Stimulated activated CD8-positive, alpha-beta memory T cell treated with anti-CD3 and anti-CD28 coated beads, Interleukin-2, amount 100 ng/mL, for 1 hour (primary cell): ENCODE measurements at places on chromosomes 2 and 18.

GRCh38 chr2:115460008-115460407 lies 1017.6 kb downstream of the DPP10 start:
- no peak for DNase-seq

DNA sequence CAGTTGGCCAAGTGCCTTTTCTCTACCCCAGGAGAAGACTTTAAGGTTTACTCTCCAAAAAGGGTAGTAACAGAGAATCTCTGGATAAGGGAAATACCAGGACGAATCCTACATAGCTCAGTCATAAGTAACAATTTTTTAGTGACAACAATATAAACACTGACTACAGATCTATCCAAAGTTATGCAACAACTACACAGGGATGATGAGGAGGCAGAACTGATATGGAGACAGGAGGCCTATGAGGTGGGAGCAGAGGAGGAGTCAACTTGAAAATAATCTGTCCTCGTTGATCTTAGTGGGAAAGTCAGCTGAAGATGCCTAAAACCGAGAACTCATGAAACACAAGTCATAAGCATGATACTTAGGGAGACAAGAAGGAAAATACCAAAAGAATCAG lies 40.2 kb downstream of the SLC35F5 start:
- DNase-seq: no peak

- DNase-seq: no peak
These were observed 91.9 kb upstream of the KLHL29 start for GRCh38 chr2:23293063-23293462.

DNA sequence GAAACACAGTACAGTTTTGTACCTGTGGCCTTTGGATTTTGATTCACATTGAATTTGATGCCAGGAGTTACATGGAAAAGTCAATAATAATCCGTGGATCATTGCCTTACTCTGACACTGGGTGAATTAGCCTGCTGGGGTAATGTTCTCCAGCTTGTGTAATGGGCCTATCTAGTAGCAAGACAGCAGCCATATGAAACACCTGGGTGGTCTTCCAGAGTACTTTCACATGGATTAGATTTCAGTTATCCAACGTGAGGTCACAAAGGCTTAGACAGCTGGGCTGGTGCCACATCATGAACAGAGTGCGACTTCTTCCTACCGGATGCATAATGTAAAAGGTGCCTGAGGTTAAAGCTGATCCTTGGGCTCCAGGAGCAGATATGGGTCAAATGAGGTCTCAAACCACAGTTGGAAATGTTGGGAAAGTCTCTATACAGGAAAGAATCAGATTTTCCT lies 486.8 kb downstream of the PARD3B start:
- DNase-seq: no peak

DNA sequence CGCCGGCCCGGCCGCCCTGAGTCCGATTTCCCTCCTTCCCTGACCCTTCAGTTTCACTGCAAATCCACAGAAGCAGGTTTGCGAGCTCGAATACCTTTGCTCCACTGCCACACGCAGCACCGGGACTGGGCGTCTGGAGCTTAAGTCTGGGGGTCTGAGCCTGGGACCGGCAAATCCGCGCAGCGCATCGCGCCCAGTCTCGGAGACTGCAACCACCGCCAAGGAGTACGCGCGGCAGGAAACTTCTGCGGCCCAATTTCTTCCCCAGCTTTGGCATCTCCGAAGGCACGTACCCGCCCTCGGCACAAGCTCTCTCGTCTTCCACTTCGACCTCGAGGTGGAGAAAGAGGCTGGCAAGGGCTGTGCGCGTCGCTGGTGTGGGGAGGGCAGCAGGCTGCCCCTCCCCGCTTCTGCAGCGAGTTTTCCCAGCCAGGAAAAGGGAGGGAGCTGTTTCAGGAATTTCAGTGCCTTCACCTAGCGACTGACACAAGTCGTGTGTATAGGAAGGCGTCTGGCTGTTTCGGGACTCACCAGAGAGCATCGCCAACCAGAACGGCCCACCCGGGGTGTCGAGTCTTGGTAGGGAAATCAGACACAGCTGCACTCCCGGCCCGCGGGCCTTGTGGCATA lies 4.6 kb downstream of the SIX2 start:
- DNase-seq: no peak

- DNase-seq: peak; percentile 51
These were observed 308.9 kb downstream of the PDE11A start for GRCh38 chr2:177763531-177764265.

DNA sequence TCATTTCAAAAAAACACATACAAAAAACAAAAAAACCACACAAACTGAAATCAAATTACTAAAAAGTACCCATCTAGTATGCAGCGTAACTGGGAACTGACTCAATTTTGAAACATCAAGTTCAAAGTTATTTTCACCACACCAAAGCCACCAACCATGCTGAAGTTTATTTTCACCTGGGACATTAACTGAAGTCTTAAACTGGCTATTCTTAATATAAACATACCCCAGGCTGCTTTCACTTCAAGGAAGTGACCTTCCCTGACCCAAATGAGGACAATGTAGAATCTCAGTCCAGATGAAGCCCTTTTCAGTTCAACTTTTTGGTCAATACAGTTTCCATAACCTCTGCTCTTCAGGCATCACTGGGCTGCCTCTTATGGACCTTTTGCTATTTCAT lies 84.6 kb downstream of the PIGN start:
- DNase-seq: no peak

DNA sequence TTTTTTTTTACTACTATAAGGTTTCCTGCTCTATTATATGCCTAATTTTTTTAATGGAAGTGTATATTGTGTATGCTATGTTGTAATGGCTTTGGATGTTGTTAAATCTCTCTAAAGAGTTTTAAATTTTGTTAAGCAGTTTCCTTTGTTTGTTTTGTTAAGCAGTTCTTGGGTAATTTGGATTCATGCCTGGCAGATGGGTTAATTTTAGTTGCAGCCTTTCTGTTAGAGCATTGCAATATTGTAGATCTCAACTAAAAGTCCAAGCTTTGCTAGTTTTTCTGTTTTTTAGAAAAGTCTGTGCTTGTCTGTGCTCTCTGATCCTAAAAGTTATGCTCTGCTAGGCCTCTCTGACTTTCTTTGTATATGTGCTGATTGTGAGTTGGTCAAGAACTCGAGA lies 1229.0 kb upstream of the NRXN1 start:
- DNase-seq: no peak

- peak; percentile 27 for DNase-seq
These were observed 3.5 kb downstream of the NDUFA10 start for GRCh38 chr2:240021488-240022104.

DNA sequence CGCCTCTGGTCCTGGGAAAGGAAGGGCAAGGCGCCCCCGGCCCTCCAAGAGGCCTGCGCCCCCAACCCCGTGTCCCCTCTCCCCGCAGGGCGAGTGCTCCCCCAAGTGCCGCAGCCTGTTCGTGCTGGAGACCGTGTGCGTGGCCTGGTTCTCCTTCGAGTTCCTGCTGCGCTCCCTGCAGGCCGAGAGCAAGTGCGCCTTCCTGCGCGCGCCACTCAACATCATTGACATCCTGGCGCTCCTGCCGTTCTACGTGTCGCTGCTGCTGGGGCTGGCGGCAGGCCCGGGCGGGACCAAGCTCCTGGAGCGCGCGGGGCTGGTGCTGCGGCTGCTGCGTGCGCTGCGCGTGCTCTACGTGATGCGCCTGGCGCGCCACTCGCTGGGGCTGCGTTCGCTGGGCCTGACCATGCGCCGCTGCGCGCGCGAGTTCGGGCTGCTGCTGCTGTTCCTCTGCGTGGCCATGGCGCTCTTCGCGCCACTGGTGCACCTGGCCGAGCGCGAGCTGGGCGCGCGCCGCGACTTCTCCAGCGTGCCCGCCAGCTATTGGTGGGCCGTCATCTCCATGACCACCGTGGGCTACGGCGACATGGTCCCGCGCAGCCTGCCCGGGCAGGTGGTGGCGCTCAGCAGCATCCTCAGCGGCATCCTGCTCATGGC lies 52.4 kb downstream of the SLC66A2 start:
- DNase-seq: no peak

DNA sequence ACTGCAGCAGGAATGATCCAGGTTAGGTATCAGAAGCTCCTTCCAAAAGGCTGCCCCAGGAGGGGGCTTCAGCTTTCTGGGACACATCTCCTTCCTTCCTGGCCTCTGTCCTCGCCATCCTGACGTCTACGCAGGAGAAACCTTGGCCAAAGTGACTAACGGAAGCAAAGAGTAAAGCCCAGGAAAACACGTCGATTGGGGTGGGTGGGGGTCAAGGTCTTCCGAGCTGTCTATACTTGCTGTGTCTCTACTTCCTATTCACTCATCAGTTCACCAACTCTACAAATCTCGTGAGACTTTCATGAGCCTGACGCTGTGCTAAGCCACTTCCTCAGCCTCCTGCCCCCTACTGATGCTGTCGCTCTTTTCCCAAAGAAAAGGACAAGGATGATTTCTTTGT lies 212.6 kb downstream of the TNS1 start:
- DNase-seq: no peak

GRCh38 chr2:73337828-73338227 lies 44.5 kb upstream of the EGR4 start:
- no peak for DNase-seq

GRCh38 chr18:60266558-60266957 lies 106.0 kb downstream of the MC4R start:
- DNase-seq: no peak

GRCh38 chr2:155215037-155215707 lies 516.7 kb downstream of the KCNJ3 start:
- no peak for DNase-seq

GRCh38 chr2:157631861-157632260 lies 3.2 kb upstream of the ACVR1C start:
- no peak for DNase-seq

- no peak for DNase-seq
These were observed 105.0 kb upstream of the RASGRP3 start for GRCh38 chr2:33371304-33372090.

DNA sequence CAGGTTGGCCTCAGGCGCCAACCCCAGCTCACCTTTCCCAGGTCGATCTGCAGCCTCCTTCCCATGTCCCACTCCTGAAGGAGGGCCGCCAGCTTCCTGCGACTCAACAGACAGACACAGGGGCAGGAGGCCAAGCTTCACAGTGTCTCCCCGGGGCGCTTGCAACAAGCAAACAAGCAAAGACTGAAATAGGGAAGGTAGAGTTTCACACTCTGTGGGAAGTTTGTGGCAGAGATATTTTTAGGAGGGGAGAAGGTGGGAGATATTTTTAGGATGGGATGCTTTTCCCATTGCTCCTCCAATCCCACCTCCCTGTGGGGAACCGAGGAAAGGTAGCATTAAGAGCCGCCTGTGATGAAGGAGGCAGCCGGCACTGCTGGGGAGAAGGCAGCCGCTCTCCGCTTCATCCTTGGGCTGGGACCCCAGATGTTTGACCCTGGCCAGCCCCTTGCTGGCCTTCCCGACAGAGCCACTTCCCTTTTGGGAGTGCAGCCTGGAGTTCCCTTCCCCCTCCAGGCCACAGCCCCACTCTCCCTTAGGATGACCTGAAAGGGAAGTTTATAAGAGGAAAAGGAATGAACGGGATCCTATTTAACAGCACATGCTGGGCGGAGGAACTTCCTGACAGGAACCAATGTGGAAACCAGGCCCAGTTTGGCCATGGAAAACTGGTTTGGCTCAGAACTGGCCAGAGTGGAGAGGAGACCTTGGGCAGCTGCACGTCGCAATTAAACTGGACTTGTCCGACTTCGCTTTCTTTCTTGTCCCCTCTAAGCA lies 142.2 kb upstream of the SMAD2 start:
- DNase-seq: no peak

- DNase-seq: no peak
These were observed 199.6 kb upstream of the FBXO11 start for GRCh38 chr2:48105848-48106247.

GRCh38 chr2:65443509-65444186 lies 11.2 kb upstream of the SPRED2 start:
- no peak for DNase-seq
